ENCODE measurements at places on chromosomes 6 and 20.

- DNase-seq: peak; percentile 66
Measured at GRCh38 chr6:137165375-137166246, 7.8 kb downstream of the IL22RA2 start.

- DNase-seq: no peak
Measured at GRCh38 chr6:44471271-44471981, 83.9 kb downstream of the CDC5L start.

DNA sequence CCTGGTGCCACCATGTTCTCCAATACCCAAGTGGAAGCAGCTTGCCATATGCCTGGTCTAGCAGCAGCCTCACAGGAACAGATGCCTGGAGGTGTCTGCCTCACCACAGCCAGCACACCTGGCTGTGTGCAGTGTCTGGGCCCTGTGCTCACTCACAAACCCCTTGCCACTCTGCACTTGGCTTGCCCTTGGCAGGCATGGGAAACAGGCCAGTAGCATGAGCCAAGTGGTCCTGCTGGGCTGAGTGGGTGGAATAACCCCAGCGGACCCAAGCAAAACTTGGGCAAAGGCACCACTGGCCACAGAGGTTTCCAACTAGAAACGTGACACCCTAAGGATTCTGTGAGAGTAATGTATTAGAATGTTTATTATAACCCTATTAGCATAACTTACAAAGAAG is 600.5 kb upstream of the GJE1 start:
- DNase-seq: no peak

GRCh38 chr20:5835871-5836270 is 85.7 kb downstream of the SHLD1 start:
- DNase-seq: peak; percentile 77

- no peak for DNase-seq
Measured at GRCh38 chr20:26308961-26309360, 612.3 kb upstream of the ZNF337 start.

DNA sequence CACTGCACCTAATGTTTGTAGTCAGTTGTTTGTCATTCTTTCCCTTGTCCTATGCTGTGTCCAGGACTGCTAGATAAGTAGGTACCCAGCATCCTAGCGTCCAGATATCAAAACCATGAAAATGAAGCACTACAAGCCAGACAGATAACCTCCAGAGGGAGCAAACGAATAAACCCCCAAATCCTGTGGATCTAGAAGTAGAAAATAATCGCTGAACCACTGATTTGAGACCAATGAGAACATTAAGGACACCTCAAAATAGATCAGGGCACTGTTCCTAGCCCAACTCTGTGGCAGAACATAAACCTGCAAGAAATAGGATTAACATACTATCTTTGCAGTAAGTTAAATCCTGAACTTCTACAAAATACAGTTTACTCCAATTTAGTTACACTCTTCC is 1.1 kb upstream of the KLHL32 start:
- no peak for DNase-seq

DNA sequence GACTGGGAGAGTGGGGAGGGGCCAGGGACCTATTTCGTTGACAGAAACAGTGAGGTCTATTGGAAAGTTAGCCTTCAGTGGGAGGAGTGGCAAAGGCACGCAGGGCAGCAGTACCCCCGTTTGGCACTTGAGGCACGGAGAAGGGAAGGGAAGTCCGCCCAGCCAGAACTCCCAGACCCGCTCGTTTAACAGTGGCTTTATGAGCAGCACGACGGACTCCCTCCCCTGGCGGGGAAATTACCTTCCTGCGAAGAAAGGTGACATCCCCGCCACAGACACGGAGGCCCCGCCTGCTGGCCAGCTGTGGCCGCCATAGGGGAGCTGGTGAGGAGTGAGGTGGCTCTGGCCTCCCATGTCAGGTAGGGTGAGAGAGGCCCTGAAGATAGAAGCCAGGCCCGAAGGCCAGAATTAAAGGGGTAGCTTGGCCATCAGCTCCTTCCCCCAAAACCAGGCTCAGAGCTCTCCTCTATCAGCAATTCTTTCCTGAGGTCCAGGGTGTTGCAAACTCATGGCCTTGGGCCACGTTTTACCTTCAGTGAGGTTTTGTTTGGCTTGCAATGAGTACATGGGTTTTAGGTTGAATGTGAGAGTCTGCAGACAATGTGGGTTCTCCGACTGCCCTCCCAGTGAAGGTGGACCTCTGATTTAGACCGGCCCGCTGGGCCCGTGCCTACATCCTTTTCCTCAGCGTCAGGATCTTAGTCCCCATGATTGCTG is 123.7 kb downstream of the MRPL14 start:
- no peak for DNase-seq

GRCh38 chr6:37893257-37893656 is 73.7 kb downstream of the ZFAND3 start:
- no peak for DNase-seq

DNA sequence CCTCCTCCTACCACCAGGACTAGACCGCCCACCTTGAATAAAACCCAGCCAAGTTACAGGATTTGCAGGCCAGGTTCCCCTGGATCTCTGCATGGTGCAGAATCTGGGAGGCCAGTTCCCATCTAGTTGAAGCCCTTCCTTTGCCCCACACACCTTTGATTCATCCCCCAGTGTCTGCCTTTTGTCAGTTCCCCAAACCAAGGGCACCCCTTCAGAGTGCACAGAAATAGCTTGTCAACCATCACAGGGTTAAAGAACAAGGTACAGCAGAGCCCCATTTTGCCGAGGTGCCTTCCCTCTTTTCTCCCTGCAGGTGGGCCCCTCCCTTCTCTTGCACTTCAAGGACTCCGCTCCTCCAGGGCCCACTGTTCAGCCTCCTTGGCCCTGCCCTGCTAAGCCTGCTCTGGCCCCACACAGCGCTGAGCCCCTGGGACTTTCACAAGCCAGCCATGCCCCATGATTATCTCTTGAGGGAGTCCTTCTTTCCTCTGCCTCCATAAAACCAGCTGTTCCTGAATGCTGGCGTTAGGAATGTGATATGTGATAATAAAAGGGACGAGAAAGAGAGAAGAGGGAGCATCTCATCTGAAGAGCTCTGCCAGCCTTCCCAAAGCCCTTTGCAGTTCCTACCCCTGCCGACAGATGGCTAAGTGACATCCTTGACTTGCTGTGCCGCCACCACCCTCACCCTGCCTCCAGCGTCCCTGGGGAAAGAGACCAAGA is 280.3 kb downstream of the CDC5L start:
- peak; percentile 69 for DNase-seq

DNA sequence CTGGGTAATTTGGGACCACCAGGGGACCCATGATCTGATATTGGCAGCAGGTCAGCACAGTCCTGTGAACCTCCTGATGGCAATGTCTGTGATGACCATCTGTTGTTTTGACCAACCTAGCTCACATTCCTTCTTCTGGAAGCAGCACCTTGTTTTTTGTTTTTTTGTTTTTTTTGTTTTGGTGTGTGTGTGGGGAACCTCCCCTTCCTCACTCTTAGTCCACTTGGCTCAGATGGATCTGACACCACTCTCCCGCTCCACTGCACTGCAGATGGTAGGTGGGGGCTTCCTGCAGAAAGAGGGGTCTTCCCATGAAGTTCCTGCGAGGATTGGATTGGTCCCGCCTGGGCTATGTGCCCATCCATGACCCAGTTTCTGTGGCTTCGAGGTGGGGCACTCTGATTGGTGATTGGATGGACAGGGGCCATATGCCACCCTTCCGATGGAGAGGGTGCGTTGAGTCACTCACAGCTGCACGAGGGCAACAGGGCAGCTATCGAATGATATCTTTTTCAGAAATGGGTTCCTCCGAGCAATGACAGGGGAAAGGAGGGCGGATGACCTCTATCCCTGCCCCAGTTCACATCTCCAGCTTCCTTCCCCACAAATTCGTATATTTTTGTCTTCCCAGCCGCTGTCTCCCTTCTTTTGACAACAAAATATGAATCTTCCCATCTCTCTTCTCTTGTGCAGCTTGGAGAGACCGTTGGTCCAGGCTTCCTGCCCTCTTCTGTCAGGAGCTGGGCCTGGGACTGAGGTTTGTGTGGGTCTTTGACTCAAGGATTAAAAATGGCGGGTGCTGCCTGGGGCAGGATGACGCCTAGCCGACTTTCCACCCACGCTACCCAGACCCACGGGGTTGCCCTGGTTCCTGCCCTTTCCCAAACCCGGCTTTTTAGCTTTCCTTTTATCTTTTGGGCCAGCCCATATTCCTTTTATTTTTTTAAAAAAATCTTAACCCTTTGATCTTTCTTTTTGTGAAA is 132.1 kb upstream of the KCNG1 start:
- DNase-seq: no peak

DNA sequence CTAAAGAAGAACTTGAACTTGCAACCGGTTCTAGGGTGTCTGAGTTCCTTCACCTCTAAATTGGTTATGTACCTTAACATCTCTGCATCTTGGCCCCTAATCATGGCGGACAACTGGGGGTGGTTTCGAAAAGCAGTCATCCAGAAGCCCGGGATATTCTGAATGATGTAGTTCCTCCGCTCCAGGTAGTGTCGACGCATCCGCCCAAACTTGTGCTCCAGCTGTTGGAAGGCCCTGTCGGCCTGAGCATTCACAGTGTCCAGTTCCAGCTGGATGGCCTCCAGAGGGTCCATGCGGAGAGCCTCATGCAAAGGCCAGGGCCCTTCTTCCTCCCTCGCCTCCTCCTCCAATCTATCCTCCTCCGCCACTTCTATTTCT is 887 bp downstream of the TSPYL1 start:
- peak; percentile 60 for DNase-seq

DNA sequence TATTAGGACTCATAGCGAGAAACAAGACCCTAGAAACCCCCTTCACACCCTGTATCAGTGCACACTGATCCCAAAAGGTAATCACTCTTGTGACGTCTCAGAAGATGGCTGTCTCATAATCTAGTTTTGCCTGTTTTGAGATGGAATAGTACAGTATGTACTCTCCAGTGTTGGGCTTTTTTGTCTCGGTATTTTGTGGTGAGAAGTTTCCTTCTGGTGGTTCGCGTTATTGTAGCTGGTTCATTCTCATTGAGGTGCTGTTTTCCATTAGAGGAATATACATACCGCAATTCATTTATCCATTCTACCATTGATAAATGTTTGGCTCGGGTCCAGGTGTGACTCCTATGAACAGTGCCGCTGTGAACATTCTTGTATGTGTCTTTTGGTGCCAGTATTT is 27.9 kb upstream of the MAP3K4 start:
- no peak for DNase-seq

Data from DMS53 (cell line).